ENCODE measurements at places on chromosomes 4 and X.
A peak's percentile ranks its signal among the peaks of the same experiment; 100 is the strongest.

DNA sequence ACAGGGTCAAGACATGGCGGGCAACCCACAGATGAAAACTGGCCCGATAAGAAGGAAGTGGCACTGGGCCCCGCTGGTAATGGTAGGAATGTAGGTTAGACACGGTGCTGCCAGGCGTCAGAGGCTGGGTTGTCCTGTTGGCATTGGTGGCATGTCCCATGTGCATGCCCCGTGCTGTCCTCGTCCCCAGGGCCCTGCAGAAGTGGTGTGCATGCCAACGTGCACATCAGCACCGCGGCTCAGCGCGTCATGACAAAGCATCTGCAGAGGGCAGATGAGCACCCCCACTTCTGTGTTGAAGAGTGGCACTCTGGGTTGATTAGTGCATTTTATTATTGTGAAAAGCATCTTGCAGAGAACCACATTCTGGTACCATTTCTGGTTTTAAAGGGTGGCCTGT, 35.6 kb downstream of the NELFA start:
- DNase-seq = no peak

GRCh38 chr4:20454515-20454914, 202.8 kb downstream of the SLIT2 start:
- DNase-seq = no peak

- DNase-seq = no peak
These were observed 37.9 kb upstream of the TMEM192 start for GRCh38 chr4:165150545-165150944.

DNA sequence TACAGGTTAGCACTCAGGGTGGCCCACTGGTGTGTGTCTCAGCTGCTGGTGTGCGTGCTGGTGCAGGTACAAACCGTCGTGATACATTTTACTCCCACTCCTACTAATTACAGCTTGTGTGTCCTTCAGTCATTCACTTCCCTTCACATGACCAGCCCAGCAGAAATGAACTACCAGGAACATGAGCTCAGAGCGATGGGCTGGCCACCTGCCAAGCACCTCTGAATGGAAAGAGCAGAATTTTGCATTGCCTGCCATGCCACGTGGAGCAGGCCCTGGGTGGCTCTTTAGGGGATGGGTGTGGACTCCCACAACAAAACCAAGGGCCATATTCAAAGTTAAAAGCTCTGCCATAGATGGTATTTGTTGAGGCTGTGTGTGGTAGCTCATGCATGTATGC, 58.9 kb upstream of the PGM2 start:
- peak; percentile 35 for DNase-seq

- no peak for DNase-seq
These were observed 2.4 kb upstream of the CORIN start for GRCh38 chr4:47840291-47840690.

DNA sequence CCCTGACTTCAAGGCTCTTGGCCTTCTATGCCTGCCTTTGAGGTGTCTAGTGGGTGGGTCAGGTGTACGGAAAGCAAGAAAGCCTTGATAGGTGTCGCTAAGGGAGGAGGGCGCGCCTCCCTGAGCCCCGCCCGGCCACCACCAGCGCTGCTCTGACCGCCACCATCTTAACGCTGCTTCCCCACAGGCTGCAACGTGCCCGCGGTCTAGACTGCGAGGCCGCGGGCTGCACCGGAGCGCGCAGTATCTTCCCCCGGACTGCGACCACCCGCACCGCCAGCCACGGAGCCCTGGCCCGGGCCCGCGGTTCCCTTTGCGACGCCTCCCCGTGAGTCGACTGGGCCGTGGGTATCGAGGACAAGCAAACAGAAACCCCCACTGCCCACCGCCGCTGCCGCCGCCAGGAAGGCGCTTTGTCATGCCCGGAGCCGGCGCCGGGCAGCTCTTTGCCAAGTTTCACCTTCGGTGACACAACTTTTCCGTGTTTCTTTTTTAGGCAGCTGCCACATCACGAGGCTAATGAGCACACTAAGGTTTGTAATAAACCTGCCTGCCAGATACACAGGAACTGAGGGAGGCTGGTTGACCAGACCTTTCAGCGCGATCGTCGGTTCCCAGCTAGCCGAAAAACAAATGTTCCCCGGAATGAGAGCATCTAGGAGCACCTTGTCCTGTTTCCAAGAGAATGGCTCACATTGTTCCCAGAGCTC, 335.8 kb upstream of the F9 start:
- DNase-seq = no peak

- DNase-seq = no peak
These were observed 68.5 kb downstream of the GALNT7 start for GRCh38 chr4:173237152-173237551.

GRCh38 chr4:89586864-89587263, 250.1 kb downstream of the SNCA start:
- no peak for DNase-seq

GRCh38 chrX:141989134-141989533, 85.4 kb downstream of the MAGEC1 start:
- no peak for DNase-seq

GRCh38 chr4:1151541-1151940, 20.8 kb downstream of the SPON2 start:
- no peak for DNase-seq

- DNase-seq = no peak
These were observed 29.3 kb downstream of the RGS12 start for GRCh38 chr4:3322059-3322550.

- no peak for DNase-seq
These were observed 25.0 kb downstream of the NLGN4X start for GRCh38 chrX:6203462-6204215.

GRCh38 chrX:1242891-1243402, 25.7 kb upstream of the CSF2RA start:
- no peak for DNase-seq

DNA sequence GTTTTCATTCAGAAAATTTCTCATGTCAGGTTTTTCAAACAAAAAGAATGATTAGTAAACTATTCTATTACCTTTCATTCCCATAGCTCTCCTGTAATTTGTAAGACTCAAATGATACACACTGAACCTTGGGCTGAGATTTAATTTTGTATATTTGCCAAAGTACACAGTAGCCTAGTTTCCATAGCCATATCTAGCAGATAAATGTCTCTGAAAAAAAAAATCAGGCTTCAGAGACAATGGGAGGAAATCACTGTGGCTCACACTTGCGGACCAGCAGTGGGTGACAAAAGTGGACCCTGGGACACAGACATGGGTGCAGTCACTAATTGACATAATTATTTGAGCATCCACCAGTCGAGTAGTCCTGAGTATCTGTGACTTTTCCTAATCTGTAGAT, 46.6 kb downstream of the MAOA start:
- DNase-seq = no peak

GRCh38 chr4:38734911-38735310, 47.9 kb downstream of the TLR10 start:
- no peak for DNase-seq
